ENCODE measurements at places on chromosomes 2 and 18. TPM values are rescaled to one million over a fixed set of nuclear protein-coding genes. Genes with fewer than 3 reads are reported as not detected.

GRCh38 chr2:45809205-45809604, 157.7 kb downstream of the PRKCE start:
- no peaks in the 10 kb centered on the region for H3K36me3 ChIP-seq
- no peak overlapping the region for H3K4me3 ChIP-seq
- DNase-seq, result no peak
- H3K27me3 ChIP-seq, result no peaks in the 10 kb centered on the region

DNA sequence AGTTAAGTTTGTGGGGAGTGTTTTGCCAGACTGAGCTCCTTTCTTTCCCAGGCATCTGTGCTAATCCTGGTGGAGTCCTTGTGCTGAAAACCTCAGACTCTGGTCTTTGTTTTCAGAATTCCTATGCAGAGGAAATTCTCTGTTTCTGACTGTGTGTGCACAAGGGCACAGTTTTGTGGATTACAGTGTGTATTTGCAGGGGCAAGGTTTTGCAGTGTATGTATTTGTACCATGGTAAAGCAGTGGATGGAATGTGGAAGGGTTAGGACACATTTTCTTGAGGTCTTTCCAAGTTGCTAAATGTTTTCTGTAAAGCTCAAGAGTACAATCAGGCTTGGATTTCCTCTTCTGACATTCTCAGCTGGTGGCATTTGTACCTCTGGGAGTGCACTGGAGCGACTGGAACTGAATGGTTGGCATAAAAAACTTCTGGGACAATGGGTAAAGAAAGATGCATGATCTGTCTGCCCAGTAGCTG, 139.5 kb upstream of the RND3 start:
- no peaks in the 10 kb centered on the region for H3K36me3 ChIP-seq
- H3K4me3 ChIP-seq, result no peak overlapping the region

DNA sequence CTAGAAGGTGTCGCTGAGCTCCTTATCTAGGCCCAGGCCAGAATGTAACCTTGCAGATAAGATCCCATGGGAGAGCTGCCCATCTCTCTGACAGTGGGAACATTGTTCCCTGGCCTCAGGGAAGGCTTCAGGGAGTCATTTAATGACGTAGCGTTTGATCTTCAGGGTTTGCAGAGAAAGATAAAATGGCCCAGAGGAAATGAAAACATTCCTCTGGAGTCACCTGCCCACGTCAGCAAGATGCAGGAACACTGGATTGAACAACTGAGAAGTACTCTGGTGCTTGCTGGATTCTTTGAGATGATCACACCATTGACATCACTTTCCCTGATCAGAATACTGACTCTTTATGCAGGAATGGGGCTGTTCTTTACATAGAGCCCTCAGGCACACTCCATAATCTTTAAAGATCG, 51.6 kb downstream of the MAPK4 start:
- H3K4me3 ChIP-seq, result no peak overlapping the region
- no peak overlapping the region for H3K27ac ChIP-seq

DNA sequence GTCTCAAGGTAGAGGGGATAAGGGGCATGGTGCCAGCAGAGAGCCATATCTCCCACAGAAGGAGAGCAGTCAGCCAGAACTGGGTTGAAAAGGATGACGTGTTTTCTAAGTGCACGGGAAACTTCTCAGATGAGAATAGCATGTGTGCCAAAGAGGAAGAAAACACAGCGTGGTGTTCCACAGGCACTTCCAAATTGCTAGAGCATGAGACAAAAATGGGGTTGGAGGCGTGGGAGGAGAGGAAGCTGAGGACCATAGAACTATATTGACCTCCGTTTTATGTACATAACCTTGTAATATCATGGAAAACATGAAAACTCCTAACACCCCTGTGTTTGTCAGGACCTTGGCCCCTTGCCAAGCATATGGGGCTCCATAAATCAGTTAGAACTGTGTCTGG, 682.7 kb upstream of the RAB6C start:
- H3K4me3 ChIP-seq, result no peak overlapping the region
- no peaks in the 10 kb centered on the region for H3K36me3 ChIP-seq
- DNase-seq, result no peak
- H3K27ac ChIP-seq, result no peak overlapping the region
- H3K4me1 ChIP-seq, result no peaks in the 10 kb centered on the region
- peaks cover 5% of the 10 kb centered on the region for H3K27me3 ChIP-seq

DNA sequence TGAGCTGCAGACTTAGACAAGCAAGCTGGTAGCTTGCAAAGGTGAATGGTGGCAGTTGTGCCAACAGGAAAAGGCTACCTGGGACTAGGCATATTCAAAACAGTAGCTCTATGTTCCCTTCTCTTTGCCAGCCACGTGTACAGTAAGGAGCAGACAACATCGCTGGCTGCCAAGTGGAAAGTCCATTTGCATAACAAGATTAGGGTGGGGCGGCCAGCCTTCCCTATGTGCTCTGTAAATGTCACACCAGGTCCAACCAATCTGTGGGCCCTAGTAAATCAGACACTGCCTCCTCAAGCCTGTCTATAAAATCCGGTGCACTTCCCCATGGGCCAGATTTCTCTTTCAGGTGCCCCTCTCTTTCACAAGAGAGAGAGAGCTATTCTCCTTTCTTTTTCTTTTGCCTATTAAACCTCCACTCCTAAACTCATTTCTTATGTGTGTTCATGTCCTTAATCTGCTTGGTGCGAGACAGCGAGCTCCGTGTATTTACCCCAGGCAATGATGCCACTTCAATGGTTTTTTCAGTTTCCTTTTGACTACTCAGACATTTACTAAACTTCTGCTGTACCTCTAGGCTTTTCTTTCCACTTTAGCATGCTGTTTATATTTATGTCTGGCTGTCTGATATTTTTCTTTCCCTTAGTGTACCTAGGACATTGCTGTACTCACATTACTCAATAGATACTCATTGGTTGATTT, 297.4 kb upstream of the GCFC2 start:
- no peaks in the 10 kb centered on the region for H3K36me3 ChIP-seq
- no peak overlapping the region for H3K27ac ChIP-seq
- no peaks in the 10 kb centered on the region for H3K4me1 ChIP-seq
- DNase-seq, result no peak
- H3K4me3 ChIP-seq, result no peak overlapping the region

DNA sequence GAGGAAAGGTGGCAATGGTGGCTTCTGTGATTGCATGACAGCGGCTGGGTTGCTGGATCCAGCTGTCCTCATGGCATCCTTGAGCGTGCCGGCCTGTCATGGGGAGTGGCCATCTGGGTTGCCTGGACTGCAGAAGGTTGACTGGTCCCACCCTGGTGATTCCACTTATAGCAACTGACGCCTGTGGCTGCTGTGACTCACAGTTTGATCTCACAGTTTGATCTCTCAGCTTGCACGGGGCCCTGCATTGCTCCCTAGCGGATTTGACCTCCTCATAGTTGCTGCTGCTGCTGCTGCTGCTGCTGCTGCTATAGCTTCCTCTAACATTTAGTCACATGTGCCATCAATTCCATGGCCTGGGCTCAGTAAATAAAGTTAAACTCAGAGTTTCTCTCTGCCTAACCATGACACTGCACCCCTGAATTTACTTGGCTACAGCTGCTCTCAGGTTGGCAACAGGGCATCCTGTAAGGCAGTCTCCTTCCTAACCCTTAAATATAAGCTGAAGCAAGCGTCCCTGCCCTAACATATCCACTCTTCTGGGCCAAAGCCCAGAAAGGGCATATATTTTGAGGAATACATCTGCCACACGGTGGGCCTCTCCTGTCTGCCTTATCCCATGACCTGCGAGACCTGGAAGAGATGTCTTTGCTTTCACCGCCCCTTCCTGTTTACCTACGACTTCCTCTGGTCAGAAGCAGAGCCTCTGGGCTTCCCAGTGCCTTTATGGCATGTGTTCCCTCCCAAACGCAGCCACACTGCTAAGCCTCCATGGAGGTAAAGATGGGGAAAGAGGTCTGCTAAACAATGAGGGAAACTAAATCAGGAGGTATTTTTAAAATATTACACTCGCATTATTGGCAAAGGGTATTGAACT, 37.8 kb upstream of the CCDC150 start:
- no peak overlapping the region for H3K4me3 ChIP-seq
- H3K27me3 ChIP-seq, result peaks cover 34% of the 10 kb centered on the region
- H3K4me1 ChIP-seq, result no peaks in the 10 kb centered on the region
- no peak for DNase-seq
- no peaks in the 10 kb centered on the region for H3K36me3 ChIP-seq

- no peak overlapping the region for H3K4me3 ChIP-seq
- H3K4me1 ChIP-seq, result no peaks in the 10 kb centered on the region
- DNase-seq, result no peak
- no peaks in the 10 kb centered on the region for H3K36me3 ChIP-seq
Observed at GRCh38 chr2:187497858-187498463, 49.9 kb upstream of the CALCRL start.

GRCh38 chr2:113888641-113889470, 1.0 kb upstream of the ACTR3 start:
- no peak for DNase-seq
- H3K36me3 ChIP-seq, result peaks cover 5% of the 10 kb centered on the region
- peak overlapping the region; percentile 99 for H3K4me3 ChIP-seq
- peak overlapping the region; percentile 98 for H3K27ac ChIP-seq
- H3K27me3 ChIP-seq, result no peaks in the 10 kb centered on the region
- H3K4me1 ChIP-seq, result peaks cover 73% of the 10 kb centered on the region

- H3K36me3 ChIP-seq, result no peaks in the 10 kb centered on the region
- H3K27me3 ChIP-seq, result peaks cover 12% of the 10 kb centered on the region
- no peak for DNase-seq
- H3K4me1 ChIP-seq, result peaks cover 63% of the 10 kb centered on the region
- H3K27ac ChIP-seq, result no peak overlapping the region
- H3K4me3 ChIP-seq, result no peak overlapping the region
Observed at GRCh38 chr2:98084869-98085238, 2.1 kb upstream of the VWA3B start.

DNA sequence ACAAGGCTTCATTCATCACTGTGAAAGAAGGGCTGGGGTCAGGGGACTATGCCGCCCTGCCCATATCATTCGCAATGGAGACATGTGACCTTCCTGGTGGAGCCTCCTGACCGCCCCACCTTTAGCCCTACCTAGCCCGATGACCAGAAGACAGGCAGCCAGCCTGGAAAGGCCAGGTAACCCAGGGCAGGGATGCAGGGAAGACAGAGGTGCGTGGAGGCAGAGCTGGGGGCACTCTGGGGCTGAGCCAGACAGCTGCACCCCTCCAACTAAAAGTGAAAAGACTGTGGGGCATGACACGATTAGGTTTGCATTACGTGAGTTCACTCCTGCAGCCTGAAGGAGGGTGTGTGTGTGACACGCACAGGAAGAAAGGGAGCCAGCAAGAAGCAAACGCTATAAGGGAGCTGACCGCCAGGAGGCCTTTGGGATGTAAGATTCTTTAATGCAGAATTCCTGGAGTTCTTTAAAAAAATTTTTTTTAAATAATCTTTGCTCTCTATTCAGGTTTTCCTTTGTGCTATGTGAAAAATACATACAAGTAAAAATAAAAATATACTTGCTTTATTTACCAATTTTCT, 3.7 kb upstream of the HES6 start:
- H3K36me3 ChIP-seq, result peaks cover 8% of the 10 kb centered on the region
- H3K27me3 ChIP-seq, result no peaks in the 10 kb centered on the region
- no peak for DNase-seq
- H3K4me1 ChIP-seq, result peaks cover 15% of the 10 kb centered on the region
- H3K4me3 ChIP-seq, result no peak overlapping the region

- DNase-seq, result no peak
- H3K27ac ChIP-seq, result no peak overlapping the region
- no peaks in the 10 kb centered on the region for H3K27me3 ChIP-seq
- no peaks in the 10 kb centered on the region for H3K36me3 ChIP-seq
- no peak overlapping the region for H3K4me3 ChIP-seq
Observed at GRCh38 chr2:95267458-95268210, 6.6 kb upstream of the PROM2 start.

- no peaks in the 10 kb centered on the region for H3K36me3 ChIP-seq
- no peak for DNase-seq
- peaks cover 4% of the 10 kb centered on the region for H3K27me3 ChIP-seq
- H3K4me1 ChIP-seq, result no peaks in the 10 kb centered on the region
- no peak overlapping the region for H3K27ac ChIP-seq
Observed at GRCh38 chr2:181957668-181958067, 28.0 kb upstream of the PPP1R1C start.

DNA sequence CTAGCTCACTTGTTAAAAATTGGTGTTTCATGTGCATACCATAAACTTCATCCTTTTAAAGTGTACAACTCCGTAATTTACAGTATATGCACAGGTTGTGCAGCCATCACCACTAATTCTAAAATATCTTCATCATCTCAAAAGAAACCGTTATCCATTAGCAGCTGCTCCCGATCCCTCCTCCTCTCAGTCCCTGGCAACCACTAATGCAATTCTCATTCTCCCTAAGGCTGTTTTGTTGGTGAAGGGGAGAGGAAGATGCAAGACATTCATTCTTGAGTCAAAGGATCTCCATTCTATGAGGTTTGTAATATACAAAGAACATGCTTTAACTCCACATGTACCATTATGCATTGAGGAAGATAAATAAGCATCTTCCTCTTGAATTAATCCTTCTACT, 48.6 kb downstream of the RNU4ATAC start:
- no peak for DNase-seq
- no peak overlapping the region for H3K27ac ChIP-seq
- H3K36me3 ChIP-seq, result no peaks in the 10 kb centered on the region
- H3K4me3 ChIP-seq, result no peak overlapping the region
- no peaks in the 10 kb centered on the region for H3K27me3 ChIP-seq
- peaks cover 46% of the 10 kb centered on the region for H3K4me1 ChIP-seq

- H3K4me3 ChIP-seq, result no peak overlapping the region
- no peak for DNase-seq
- no peak overlapping the region for H3K27ac ChIP-seq
- peaks cover 8% of the 10 kb centered on the region for H3K27me3 ChIP-seq
Observed at GRCh38 chr2:208570066-208570465, 163.5 kb downstream of the PTH2R start.

GRCh38 chr18:74412116-74412880, 44.8 kb downstream of the DIPK1C start:
- peaks cover 5% of the 10 kb centered on the region for H3K27me3 ChIP-seq
- H3K36me3 ChIP-seq, result no peaks in the 10 kb centered on the region
- no peak overlapping the region for H3K4me3 ChIP-seq

- H3K27me3 ChIP-seq, result peaks cover 13% of the 10 kb centered on the region
- H3K4me1 ChIP-seq, result no peaks in the 10 kb centered on the region
- no peak for DNase-seq
- no peak overlapping the region for H3K4me3 ChIP-seq
- no peaks in the 10 kb centered on the region for H3K36me3 ChIP-seq
Observed at GRCh38 chr2:179877601-179878364, 16.4 kb upstream of the ZNF385B start.

GRCh38 chr2:117691595-117691994, 122.9 kb upstream of the DDX18 start:
- no peaks in the 10 kb centered on the region for H3K36me3 ChIP-seq
- no peaks in the 10 kb centered on the region for H3K27me3 ChIP-seq
- no peak overlapping the region for H3K27ac ChIP-seq
- no peak for DNase-seq
- no peak overlapping the region for H3K4me3 ChIP-seq

GRCh38 chr2:239934571-239935171, 90.5 kb downstream of the NDUFA10 start:
- no peaks in the 10 kb centered on the region for H3K36me3 ChIP-seq
- no peak for DNase-seq
- no peak overlapping the region for H3K27ac ChIP-seq

- H3K27me3 ChIP-seq, result peaks cover 28% of the 10 kb centered on the region
- DNase-seq, result no peak
- no peaks in the 10 kb centered on the region for H3K4me1 ChIP-seq
- H3K36me3 ChIP-seq, result no peaks in the 10 kb centered on the region
Observed at GRCh38 chr2:9029721-9030120, 26.2 kb upstream of the MBOAT2 start.

Gene IL18R1
- polyA plus RNA-seq, result 1.7 TPM

Gene VWA3B
- not detected for polyA plus RNA-seq

Gene LHCGR
- polyA plus RNA-seq, result not detected

Gene FHOD3
- polyA plus RNA-seq, result not detected

All from naive B cell (primary cell).